ENCODE measurements at places on chromosomes 16 and 17. TPM values are rescaled to one million over a fixed set of nuclear protein-coding genes. Genes with fewer than 3 reads are reported as not detected.

LRRC75A gene
- total RNA-seq: 0.75 TPM

CTRB2 gene
- not detected for total RNA-seq

WFIKKN2 gene
- not detected for total RNA-seq

HSD11B2 gene
- total RNA-seq: 1.3 TPM

KRTAP1-5 gene
- not detected for total RNA-seq

ALOX15B gene
- total RNA-seq: not detected

HID1 gene
- total RNA-seq: 17.5 TPM

NKD1 gene
- 0.39 TPM for total RNA-seq

ARSG gene
- 2.1 TPM for total RNA-seq

KRT24 gene
- not detected for total RNA-seq

GRIN2C gene
- total RNA-seq: 0.22 TPM

FTO gene
- total RNA-seq: 22.9 TPM

MAP2K6 gene
- 5.4 TPM for total RNA-seq

YBX2 gene
- total RNA-seq: 0.52 TPM

TMEM132E gene
- total RNA-seq: not detected

TBC1D3E gene
- total RNA-seq: not detected

ADAD2 gene
- not detected for total RNA-seq

ZNF597 gene
- 0.90 TPM for total RNA-seq

SYNGR2 gene
- total RNA-seq: 203 TPM

GRAPL gene
- total RNA-seq: not detected

CHTF18 gene
- 27.4 TPM for total RNA-seq

TBC1D3L gene
- 13.3 TPM for total RNA-seq

KLHL10 gene
- total RNA-seq: not detected

ZSWIM7 gene
- 47.7 TPM for total RNA-seq

TNFRSF13B gene
- not detected for total RNA-seq

STH gene
- not detected for total RNA-seq

ITGAD gene
- total RNA-seq: not detected

HLF gene
- 0.08 TPM for total RNA-seq

KRT33A gene
- total RNA-seq: not detected

MAPT gene
- total RNA-seq: 2.1 TPM

QRICH2 gene
- 0.78 TPM for total RNA-seq

ZNF385C gene
- total RNA-seq: 0.32 TPM

PPP1R1B gene
- not detected for total RNA-seq

CD300E gene
- total RNA-seq: not detected

KRT12 gene
- total RNA-seq: not detected

KRTAP9-7 gene
- total RNA-seq: not detected

PYY gene
- not detected for total RNA-seq

CYB561 gene
- total RNA-seq: 35.9 TPM

TEKT5 gene
- total RNA-seq: not detected

CHAD gene
- not detected for total RNA-seq

CRYM gene
- total RNA-seq: 2.5 TPM

PLCG2 gene
- total RNA-seq: 3.5 TPM

AIPL1 gene
- total RNA-seq: not detected

RBFOX1 gene
- not detected for total RNA-seq

TEX14 gene
- 0.29 TPM for total RNA-seq

P2RX5 gene
- total RNA-seq: 27.4 TPM

FADS6 gene
- total RNA-seq: not detected

MYH13 gene
- not detected for total RNA-seq

HSD17B1 gene
- total RNA-seq: 1.2 TPM

PPP1R9B gene
- 45.9 TPM for total RNA-seq

LRRC3C gene
- not detected for total RNA-seq

KRTAP9-8 gene
- not detected for total RNA-seq

TBC1D3G gene
- total RNA-seq: not detected

SLC38A7 gene
- 17.0 TPM for total RNA-seq

CCL2 gene
- total RNA-seq: 17.7 TPM

DNAH17 gene
- 1.1 TPM for total RNA-seq

TMEM101 gene
- total RNA-seq: 28.1 TPM
